ENCODE measurements at places on chromosomes 5 and 9.

DNA sequence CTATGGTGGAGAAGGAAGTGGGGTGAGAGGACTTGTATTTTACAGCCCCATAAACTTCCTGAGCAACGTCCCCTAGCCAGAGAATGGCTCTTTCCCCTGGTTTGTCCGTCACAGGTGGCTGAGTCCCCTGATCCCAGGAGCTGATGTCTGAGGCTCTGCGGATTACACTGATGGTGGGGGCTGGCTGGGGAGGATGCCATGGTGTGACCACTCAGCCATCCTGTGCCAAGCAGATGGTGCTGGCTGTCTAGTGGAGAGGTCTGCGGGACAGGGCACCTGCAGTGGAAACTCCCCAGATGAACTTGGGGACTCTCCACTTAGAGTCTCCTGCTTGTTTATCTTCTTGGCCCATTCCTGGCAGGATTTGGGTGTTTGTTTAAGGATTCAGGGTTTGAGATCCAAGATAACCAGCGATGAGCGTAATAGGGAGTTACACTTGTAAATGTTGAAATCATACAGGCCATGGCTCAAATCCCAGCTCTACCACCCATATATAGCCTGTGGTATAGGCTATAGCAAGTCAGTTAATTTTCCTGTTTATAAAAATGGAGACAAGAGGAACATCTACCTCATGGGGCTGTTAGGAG, 4.7 kb upstream of the PTGS1 start:
- DNase-seq, result no peak

DNA sequence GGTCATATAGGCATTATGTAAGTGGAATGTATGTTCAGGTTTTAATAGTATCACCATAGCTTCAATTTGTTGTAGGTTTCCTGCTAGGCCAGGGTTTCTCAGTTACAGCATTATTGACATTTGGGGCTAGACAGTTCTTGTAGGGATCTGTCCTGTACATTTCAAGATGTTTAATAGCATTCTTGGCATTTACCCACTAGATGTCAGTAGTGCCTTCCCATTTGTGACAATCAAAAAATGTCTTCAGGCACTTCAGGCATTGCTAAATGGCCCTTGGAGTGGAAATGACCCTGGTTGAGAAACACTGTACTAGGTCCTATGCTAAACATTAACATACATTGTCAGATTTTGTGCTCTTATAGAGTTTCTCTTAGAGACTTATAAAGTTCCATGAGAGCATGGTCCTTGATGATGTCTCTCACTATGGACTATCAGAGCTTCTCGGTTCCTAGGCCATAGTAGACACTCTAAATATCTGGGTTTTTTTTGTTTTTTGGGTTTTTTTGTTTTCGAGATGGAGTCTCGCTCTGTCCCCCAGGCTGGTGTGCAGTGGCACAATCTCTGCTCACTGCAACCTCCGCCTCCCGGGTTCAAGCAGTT, 1.4 kb downstream of the KIF20A start:
- peak; percentile 61 for DNase-seq

GRCh38 chr9:103867886-103868285, 226.2 kb upstream of the SMC2 start:
- DNase-seq, result no peak

- DNase-seq, result no peak
These were observed 253.8 kb downstream of the CDK5RAP2 start for GRCh38 chr9:120326049-120326693.

- peak; percentile 58 for DNase-seq
These were observed 148.0 kb downstream of the TARS1 start for GRCh38 chr5:33588654-33589372.

GRCh38 chr9:132235894-132236661, 74.2 kb downstream of the NTNG2 start:
- peak; percentile 90 for DNase-seq

Measured in suppressor macrophage (primary cell).